CD4-positive, alpha-beta T cell treated with Interleukin-17A for 1 hour (primary cell): ENCODE measurements at places on chromosomes 6 and 20.

DNA sequence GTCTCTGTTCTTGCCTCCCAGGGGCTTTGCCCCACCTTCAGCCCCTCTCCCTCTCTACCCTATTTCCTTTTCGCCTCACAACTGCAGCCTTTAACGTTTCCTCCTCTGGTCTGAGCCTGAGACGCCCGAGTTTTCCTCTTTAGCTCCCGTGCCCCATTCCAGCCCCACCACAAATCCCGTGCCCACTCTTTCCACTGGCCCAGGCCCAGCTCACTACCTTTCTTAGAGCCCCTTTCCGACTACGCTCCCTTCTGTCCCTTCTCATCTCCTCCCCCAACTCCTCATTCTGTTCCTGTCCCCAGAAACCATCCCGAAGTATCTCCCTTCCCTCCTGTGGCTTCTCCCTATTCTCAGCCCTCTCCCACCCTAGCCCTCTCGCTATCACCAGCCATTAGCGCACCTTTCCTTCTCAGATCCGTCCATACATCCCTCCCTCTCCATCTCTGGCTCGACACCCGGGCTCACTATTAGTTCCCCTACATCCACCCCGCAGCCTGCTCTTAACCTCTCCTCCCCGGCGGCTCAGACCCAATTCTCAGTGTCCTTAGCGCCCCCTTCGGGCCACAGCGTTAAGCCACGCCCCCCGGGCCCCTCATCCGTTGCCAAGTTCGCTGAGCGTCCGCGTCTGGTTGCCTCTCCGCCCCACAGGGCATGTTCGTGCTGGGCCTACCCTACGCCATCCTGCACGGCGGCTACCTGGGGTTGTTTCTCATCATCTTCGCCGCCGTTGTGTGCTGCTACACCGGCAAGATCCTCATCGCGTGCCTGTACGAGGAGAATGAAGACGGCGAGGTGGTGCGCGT lies 2.7 kb downstream of the SLC32A1 start:
- DNase-seq, result peak; percentile 55

- no peak for DNase-seq
Observed at GRCh38 chr6:121592261-121592935, 157.0 kb downstream of the GJA1 start.

DNA sequence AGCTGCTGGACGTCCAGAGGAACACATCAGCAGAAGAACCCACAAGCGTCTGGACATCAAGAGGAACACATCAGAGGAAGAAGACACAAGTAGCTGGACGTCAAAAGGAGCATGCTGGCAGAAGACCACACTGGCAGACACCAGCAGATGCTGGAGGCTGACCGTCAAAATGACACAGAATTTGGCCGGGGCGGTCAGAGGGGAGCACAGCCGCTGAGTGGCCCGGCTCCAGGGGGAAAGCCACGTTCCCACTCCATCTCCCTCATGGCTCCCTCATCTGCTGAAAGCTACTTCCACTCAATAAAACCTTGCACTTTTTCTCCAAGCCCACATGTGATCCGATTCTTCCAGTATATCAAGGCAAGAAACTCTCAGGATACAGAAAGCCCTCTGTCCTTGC lies 283.6 kb downstream of the PTPRT start:
- no peak for DNase-seq

GRCh38 chr6:42251911-42252637 lies 34.4 kb upstream of the MRPS10 start:
- no peak for DNase-seq

DNA sequence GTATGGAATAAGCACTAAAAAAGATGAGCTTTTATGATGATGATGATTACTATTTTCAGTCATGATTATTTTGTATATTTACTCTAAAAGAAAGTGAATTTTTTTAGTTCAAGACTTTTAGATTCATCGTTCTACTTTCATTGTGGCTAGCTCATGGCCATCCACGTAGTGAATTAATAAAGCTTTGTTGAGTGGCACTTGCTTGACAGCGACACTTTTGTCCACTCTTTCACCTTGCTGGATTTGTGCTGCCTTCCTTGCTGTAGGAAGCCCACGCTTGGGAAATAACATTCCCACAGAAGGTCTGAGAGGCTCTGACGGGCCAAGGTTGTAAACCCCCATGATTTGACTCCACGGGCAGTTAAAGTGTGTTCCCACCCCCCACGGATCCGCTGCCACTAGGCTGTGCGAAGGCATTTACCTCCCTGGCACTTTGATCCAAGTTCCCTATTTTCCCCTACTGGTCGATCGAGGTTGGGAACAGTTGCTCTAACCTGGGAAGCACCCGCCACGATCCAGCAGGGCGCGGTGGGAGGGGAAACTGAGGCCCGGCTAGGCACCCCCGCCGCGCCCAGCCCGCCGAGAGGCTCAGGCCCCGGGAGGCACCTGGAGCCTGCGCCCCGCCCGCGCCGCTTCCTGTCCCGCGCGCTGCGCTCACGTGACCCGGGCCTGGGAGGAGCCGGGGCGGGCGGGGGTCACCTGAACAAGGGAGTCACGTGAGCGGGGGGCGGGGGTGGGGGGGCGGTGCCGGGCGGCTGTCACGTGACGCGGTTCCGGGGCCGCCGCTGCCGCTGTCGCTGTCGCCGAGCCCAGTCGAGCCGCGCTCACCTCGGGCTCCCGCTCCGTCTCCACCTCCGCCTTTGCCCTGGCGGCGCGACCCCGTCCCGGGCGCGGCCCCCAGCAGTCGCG lies at the start of gene IGF2R:
Gene IGF2R (plus strand): TSS at position 788 of the 909 bp plus-strand sequence. CDS start 165 bp downstream, outside the sequence.
- DNase-seq, result peak; percentile 91

DNA sequence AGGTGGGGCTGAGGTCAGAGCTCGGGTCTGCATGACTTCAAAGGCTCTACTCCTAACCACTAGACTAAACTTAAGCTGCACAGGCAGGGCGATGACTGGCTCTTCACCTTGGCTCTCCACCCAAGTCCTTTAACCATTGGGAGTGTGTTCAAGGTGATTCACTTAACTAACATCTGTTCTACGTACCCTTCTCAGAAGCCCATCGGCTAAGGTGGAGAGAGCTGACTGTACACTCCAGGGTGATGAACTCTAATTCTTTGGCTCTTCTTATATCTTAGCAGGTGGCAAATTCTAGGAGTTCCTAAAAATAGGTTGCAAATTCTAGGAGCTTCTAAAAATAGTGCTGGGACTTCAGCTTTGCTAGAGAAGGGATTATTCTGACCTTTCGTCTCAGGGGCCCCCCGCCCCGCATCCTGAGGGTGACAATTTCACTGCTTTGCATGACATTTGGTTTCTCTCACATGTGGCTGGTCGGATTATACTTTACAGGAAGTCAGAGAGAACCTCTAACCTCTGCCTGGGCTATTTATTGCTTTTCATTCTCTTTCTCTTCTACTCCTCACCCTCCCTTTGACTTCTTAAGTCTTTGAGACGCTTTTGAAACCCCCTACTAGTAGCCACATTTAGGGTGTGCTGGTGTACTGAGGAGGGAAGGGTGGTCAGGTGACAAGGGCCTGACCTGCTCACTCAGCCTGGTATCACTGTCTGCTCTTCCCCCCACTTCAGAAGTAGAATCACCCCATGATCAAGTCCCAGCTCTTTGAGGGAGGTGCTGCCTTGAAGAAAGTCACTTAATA lies 55.5 kb downstream of the PRDM1 start:
- DNase-seq, result peak; percentile 53

DNA sequence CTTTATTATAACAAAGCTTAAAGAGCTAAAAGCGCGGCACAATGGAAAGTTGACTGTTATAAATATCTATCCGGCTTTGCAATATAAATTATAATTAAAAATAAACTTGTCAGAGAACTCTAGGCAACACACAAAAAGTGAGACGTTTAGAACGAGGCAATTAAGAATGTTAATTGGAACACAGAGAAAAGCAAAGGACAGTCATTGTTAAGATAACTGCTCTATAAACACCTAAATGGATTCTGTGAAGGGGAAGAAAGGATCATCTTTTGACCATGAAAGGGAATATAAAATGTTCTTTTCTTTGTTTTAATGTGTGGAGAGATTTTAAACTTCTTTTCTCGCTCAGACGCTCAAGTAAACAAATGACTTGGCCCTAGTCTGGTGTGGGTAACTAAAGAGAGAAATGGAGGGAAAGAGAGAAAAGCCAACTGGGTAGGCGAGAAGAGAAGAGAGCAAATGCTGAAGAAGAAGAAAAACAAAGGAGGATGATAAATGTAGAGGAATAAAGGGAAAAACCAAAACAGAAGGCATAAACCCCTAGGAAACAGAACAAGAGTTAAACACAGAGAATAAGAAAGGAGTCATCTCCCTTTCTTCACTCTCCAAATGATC lies 9.3 kb upstream of the SALL4 start:
- no peak for DNase-seq

DNA sequence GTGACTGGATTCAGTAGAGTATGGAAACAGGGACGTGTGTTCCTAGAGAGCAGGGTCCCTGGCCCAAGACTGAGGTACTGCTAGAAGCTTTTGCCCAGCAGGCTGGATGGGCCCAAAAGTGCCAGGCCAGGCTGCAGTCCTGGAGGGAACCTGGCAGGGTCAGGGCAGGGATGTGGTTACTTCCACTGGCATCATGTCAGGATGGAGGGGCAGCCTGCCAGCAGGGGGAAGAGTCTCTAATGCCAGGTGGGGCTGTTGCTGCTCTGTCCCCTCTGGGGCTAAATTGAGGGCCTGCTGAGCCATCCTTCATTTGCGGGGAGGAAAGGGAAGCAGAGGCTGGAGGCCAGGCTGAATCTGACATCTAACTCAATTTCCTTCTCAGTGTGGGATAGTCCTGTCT lies 17.2 kb downstream of the ZDHHC14 start:
- no peak for DNase-seq

DNA sequence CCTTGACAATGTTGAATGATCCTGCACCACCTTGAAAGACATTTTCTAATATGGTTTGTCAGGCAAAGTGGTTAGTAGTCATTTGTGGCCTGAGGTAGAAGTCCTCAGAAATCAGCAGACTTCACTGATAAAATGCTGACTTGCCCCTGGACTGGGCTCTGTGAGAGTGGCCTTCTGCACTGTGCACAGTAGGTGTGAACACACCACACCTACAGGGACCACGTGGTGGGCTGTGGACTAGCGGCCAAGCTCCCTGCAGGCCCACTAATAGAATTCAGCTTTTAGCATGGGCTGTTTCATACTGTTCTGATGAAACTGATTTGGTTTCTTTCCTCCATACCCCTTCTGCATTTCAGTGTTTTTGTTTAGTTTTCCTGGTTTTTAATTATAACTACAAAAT lies 7.3 kb downstream of the BPHL start:
- DNase-seq, result no peak

DNA sequence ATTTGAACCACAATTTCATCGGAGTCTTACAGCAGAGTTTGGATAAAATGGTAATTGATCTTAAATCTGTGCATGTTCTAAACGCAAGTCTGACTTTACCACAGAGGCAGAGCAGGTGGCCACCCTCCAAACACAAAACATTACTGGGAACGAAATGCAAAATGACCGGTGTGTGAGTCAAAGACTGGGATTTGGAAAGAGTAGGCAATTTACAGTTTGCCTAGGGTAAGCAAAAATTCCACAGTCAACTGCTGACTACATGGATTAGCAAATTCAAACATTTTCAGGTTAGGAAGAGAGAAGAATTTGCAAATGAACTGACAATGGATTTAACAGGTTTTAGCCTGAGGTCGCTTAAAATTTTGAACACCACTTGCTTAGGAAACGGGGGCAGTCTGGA lies 444.4 kb downstream of the HDGFL1 start:
- DNase-seq, result no peak

DNA sequence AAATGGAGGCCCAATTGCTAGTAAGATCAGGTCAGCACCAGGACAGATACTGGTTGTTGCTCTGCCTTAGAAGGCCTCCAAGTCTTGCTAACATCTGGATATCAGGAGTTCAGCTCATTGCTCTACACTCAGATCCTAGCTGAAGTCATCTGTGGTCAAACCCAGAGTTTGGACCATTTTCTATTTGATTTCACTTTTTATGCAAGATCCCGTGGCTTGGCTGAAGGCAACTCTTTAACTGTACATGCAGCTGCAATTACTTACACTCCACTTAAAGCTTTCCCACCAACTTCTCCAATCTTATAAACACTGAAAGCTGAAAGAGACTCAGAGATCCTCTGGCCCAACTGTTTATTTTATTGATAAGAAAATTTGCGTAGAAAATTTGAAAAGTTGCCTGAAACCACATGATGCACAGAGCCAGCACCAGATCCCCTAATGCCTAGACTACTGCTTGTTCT lies 2.7 kb downstream of the SLC17A2 start:
- DNase-seq, result no peak

DNA sequence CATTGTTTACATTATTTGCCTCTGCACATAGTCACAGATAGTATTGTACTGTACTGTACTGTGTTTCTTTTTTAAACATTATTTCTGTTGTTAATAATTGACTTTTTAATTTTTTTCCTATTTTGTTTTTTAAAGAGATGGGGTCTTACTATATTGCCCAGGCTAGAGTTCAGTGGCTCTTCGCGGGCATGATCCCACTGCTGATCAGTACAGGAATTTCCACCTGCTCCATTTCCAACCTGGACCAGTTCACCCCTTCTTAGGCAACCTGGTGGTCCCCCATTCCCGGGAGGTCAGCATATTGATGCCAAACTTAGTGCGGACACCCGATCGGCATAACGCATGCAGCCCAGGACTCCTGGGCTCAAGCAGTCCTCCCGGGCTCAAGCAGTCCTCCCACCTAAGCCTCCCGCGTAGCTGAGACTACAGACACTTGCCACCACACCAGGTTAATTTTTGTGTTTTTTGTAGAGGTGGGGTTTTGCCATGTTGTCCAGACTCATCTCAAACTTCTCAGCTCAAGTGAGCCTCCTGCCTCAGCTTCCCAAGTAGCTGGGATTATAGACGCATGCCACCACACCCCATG lies 47.5 kb downstream of the PTPN1 start:
- DNase-seq, result no peak

GRCh38 chr6:133923938-133924593 lies 29.0 kb upstream of the TBPL1 start:
- peak; percentile 73 for DNase-seq

DNA sequence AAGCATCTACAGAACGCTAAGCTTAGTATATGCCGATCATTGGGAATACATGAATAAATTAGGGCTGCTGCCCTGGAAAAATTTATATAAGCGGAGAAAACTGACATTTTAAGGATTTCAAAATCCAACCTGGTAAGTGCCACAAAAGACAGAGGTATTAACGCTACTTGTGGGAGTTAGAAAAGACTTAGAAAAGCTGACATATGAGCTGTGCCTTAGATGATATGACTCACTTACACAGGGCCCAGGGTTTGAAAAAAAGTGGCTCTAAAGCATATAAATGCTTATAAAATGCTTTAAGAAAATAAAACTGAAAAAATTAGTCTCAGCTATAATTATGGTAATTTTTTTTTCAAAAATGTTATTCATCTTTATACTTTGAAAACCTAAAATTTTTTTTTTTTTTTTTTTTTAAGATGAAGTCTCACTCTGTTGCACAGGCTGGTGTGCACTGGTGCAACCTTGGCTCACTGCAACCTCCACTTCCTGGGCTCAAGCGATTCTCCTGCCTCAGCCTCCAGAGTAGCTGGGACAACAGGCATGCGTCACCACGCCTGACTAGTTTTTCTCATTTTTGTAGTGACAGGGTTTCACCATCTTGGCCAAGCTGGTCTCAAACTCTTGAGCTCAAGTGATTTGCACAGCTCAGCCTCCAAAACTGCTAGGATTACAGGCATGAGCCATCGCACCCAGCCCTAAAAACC lies 25.7 kb downstream of the EPB41L2 start:
- no peak for DNase-seq
